ENCODE measurements at places on chromosomes 6 and 20.

DNA sequence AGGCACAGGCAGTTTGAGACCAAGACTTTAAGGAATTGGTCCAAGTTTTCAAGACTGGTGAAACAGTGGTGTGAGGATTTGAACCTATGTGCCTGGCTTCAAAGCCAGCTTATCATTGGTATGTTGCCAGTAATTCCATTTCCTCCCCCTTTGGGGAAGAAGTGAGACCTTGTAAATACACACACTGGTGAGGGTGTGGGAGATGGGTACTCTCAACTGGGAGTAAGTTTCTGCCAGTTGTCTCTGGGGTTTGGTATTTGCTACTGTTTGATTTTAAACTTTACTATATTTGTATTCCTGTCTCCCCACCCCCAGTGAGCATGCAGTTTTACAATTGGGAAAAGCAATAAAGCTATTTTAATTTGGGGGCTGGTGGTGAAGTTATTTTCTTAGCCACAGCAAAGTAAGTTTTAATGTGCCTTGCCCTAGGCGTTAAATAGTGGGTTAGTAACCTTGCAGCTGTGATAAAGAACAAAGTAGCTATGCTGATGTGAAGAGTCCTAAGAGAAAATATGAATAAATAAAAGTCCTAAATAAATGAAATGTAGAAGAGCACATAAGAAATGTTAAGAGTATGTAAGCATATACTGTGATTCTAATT lies 31.0 kb downstream of the SNX9 start:
- DNase-seq: no peak

- DNase-seq: no peak
These were observed 413.4 kb upstream of the SOX4 start for GRCh38 chr6:21180155-21180554.

DNA sequence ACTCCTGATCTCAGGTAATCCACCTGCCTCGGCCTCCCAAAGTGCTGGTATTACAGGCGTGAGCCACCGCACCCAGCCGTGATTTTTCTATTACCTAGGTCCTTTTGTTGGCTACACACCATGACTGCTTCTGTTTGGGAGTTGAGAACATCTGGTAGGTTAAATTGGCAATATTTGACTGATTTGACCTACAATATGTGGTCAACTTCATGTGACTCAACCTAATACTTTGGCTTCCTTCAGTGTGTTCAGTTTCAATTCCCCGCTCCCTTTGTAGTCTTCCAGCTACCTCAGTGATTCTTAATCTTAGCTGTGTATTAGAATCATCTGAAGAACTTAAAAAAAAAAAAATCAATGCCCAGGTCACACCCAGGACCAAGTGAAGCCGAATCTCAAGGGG lies 47.4 kb downstream of the MYB start:
- no peak for DNase-seq

DNA sequence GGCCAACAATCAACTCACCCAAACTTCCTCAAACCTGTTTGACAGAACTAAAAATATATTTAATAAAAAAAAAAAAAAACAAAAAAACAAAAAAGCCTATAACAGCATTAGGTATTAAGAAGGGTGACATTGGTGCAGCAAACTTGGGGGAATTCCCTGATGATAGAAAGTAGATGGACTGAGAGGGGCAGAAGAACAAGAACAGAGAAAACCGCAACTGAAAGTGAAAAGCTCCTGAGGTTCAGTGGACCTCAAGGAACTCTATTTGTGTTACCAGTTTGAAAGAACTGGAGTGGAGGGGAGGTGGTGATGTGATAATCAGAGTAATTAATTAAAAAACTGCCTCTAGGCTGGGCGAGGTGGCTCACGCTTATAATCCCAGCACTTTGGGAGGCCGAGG lies 53.8 kb downstream of the MACROD2 start:
- no peak for DNase-seq

GRCh38 chr20:34705397-34706301 lies 1.5 kb downstream of the TP53INP2 start:
- DNase-seq: no peak

DNA sequence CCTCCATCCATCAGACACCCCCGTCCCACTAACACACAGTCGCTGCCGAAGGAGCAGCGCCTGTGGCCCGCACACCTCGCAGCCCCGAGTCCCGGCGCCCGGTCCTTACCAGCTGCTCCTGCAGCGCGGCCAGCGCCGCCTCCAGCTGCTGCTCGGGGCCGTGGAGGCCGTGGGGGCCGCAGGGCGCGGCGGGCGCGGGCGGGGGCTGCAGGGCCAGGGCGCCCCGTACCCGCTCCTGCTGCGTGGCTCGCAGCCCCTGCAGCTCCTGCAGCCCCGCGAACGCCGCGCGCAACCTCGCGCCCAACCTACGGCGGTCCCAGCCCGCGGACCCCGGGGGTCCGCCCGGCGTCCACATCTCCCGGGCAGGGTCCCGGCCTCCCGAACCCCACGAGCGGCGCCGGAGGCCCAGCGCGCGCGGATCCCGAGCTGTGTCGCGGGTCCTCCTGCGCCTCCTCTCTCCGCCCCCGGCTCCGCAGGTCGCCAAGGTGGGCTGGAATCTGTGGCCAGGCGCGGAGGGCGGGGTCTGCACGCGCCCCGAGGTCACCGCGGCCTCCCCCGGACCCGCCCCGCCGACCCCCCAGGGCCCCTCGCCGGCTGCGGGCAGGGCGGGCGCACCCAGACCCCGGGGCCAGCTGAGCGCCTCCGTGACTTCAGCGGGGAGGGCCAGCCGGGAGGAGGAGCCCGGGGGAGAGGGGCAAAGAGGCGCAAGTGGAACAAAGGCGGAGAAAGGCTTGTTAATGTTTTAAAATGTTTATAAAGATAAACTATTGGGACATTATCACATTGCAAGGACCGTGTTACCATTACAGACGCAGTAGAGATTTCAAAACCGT lies at the start of gene DACT2:
Gene DACT2 (minus strand): TSS at position 499 of the 833 bp plus-strand sequence. CDS start 144 bp downstream, at position 355.
- no peak for DNase-seq

DNA sequence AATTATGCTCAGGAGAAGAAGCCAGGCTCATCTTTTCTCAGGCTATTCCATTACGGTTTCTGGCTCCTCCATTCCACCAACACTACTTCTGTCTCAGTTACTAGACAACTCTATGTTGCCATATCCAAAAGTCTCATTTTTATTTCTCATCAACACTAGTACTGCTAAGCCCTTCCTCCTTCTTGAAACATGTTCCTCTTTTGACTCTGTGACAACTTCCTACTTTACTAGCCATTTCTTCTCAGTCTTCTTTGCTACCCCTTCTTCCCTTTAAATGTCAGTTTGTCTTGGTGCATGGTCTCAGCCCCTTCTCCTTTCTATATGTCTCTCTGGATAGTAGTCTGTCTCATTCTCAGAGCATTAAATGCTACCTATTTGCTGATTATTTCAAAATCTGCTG lies 7.1 kb upstream of the ADGRG6 start:
- DNase-seq: no peak

GRCh38 chr6:139943391-139943790 lies 568.9 kb upstream of the CITED2 start:
- DNase-seq: no peak
